ENCODE measurements at places on chromosomes 13 and 19.

DNA sequence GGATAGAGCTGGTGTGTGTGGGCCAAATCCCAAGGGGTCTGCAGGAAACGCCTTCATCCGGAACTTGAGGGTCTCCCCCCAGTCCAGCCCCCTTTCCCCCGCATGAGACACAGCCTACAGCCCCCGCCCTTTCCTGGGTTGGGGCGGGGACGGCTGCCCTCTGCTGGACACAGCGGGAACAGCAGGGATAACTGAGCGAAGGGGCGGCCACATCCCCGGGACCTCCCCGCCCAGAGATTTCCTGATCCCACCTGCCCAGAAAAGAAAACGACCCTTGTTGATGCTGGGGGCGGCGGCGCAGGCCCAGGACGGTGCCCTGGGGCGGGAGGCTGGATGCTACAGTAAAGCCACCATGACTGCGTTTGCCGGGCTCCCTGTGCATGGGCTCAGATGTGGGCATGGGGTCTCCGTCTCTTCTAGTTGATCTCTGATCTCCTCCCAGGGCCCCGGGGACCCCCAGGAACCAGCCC is 14.2 kb downstream of the ONECUT3 start:
- no peak for DNase-seq

DNA sequence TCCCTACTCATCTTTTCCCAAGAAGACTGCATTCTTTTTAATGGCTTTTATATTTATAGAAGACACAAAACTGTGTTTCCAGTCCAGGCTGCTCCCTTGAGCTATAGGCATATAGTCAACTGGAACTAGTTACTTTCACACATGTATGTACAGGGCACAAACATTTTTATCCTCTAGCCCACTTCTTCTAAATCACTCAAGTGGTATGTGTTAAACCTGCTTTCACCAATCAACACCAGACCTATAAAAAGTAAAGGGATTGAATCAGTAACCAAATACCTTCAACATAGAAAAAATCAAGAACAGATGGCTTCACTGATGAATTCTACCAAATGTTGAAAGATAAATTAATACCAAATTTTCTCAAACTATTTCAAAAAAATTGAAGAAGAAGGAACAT is 584.2 kb upstream of the SLITRK1 start:
- DNase-seq = no peak

- DNase-seq = no peak
Measured at GRCh38 chr19:4816202-4816949, 15.1 kb downstream of the TICAM1 start.

DNA sequence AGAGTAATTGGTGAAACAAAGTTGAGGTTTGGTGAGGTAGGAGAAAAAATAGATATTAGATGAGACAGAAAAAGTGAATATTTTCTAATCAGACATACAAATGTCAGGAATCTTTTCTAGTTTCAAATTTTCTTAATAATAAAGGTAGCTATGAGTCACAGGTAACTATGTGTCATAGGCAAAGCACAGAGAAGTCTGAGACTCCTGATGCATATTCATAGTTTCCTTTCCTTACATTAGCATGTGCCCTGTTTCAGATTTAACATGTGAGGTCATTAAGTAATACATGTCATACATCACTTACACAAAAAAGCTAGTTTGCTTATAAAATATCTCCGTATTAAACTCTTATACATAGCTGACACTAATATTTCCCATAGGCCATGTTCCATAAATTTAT is 1141.3 kb upstream of the PCDH20 start:
- no peak for DNase-seq

DNA sequence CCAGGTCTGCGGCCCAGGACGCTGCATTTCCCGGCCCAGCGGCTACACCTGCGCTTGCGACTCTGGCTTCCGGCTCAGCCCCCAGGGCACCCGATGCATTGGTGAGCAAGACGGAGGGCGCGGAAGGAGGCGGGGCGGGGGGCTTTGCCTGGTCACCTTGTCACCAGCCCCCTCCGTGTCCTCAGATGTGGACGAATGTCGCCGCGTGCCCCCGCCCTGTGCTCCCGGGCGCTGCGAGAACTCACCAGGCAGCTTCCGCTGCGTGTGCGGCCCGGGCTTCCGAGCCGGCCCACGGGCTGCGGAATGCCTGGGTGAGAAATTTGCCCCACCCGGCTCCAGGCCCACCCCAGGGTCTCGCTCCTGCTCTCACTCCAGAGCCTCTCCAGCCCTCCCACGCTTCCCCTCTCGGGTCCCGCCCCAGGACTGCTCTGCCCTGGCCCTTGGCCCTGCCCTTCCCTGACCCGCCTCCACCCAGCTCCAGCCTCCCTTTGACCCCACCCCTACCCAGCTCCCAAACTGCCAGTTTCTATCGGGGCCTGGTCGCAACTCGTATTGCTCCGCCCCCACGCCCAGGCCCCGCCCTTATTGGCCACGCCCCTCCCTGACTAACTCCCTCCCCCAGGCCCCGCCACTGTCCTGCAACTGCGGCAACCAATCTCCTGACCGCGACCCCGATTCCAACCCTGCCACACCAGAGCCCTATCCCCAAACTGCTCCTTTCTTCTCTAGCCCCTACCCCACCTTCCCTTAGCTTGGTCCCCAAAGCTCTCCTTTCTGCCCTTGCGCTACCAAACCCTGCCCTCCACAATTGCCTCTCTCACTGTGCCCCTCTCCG is 8.6 kb downstream of the LTBP4 start:
- DNase-seq = no peak

- no peak for DNase-seq
Measured at GRCh38 chr13:41973247-41973741, 12.4 kb upstream of the VWA8 start.

- peak; percentile 35 for DNase-seq
Measured at GRCh38 chr13:75760131-75761021, 124.2 kb downstream of the LMO7 start.

GRCh38 chr13:112752211-112752610 is 62.4 kb downstream of the ATP11A start:
- no peak for DNase-seq

GRCh38 chr19:54209058-54209810 is 8.6 kb downstream of the RPS9 start:
- peak; percentile 6 for DNase-seq

GRCh38 chr13:80530902-80531301 is 190.0 kb upstream of the SPRY2 start:
- DNase-seq = no peak

GRCh38 chr19:6209680-6210079 is 70.1 kb downstream of the MLLT1 start:
- DNase-seq = no peak

DNA sequence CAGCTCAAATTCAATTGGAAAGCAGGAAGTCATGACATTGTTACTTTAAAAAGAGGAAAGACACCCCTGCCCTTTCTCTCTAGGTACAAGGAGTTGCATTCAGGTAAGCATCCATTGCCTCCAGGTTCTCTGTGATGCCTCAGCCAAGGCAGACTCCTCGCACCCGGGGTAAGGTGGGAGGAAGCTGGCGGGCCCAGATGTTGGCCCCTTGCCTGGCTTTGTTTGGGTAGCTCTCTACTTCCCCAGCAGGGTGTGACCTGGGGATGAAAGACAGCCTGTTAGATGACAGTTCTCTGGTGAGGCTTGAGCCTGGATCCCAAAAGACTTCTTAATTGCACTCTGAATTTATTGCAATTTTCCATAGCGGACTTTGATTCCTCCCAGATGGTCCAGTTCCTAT is 25.6 kb downstream of the SHISA2 start:
- DNase-seq = no peak

- DNase-seq = no peak
Measured at GRCh38 chr19:30064771-30065494, 122.9 kb downstream of the URI1 start.

GRCh38 chr19:54660964-54661363 is 1.8 kb upstream of the LILRB4 start:
- DNase-seq = no peak
